Aorta (tissue), 5 donors: ENCODE measurements at places on chromosomes 6 and 20. TPM values are rescaled to one million over a fixed set of nuclear protein-coding genes. Genes with fewer than 3 reads are reported as not detected.
A peak's percentile ranks its signal among the peaks of the same experiment; 100 is the strongest.

Gene FERMT1
- 1.1 TPM for polyA plus RNA-seq

DNA sequence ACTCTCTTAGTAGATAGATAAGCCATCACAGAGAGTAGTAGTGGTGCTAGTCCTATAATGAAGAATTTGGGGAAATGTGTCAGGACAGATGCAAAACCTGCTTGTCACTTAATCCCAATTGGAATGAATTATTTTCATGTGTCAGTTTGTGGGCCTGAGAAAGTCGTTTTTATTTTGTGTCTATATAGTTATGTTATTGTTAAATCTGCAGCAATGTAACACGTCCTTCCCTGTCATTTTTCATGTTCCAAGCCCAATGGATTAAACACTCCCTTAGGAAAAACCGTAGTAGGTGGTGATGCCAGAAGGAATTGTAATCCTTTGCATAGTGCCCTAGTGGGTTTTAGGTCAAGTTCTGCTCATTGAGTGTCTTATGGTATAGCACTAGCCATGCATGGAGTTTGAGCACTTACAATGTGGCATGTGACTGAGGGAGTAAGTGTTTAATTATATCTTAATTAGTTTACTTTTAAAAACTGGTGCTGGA lies 105.9 kb upstream of the PRSS16 start:
- DNase-seq, result no peak

Gene APCDD1L
- 1.3 TPM for polyA plus RNA-seq

Gene VARS1
- 26.4 TPM for polyA plus RNA-seq

DNA sequence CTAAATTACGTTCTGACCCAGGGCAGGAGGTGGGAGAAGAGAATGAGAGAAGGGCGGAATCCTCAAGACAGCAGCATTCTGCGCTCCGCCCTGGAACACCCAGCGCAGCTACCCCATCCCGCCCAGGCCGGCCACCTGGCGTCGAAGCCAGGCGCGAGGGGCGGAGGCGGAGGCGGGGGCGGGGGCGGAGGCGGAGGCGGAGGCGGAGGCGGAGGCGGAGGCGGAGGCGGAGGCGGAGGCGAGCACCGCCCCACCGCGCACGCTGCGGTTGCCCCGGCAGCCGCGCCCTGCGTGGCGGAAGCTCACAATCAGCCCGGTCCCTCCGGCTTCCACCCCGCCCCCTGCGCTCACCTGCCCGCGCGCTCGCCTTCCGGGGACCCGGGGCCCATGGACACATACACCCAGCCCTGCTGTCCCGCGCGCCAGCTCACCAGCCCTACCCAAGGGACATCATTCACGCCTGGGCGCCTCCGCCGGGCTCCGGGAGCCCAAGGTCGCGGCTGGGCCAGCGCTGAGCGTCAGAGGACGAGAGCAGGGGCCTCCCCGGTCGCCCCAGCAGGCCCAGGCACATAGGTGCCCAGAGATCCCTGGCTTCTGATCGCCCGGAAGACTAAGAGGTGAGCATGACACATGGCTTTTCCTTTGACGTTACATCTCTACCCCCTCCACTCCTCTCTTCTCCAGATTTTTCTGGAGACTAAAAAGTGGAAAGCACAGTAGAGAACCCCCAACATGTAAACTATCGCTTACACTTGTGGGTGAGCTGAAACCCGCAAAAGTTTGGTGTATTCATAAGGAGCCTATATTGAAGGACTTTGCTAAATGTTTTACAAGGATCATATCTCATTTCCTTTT lies at the start of gene ANKEF1:
ANKEF1 (plus strand) TSS at position 271 of the 855 bp plus-strand sequence. CDS start 3,315 bp downstream, outside the sequence.
- DNase-seq, result peak; percentile 76

DNA sequence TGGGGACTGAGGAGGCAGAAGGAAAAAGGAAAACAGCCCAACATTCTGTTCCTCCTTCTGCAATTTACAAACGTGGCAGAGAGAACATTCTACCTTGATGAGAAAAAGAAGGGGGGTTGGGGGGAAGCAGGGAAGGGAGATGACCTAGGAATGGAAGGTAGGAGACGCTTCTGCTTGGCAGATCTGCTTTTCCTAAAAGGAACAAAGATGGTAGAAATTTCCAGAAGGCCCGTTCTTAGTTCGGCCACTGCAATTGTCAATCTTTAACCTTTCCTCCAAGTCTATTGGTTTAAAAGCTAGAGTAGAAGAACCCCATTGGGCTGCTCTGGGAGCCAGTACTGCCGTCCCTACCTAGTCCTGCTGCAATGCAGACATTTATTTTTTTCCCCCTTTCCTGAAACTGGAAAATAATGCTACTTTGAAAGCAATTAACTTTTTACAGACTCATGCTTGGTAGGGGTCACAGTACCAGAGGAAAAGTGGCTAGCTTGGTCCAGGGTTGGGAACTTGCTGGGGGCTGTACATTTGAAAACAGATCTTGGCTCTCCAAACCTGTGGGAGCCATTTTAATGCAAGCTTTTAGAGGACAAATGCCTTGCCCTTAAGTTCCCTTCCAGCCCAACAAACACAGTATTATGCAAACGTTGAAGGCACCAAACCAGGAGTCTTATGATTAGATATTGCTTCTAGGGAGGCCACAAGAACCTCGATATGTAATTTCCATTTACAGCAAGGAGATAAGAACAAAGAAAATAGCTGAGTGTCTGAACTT lies 2.6 kb downstream of the ZMYND8 start:
- no peak for DNase-seq

DNA sequence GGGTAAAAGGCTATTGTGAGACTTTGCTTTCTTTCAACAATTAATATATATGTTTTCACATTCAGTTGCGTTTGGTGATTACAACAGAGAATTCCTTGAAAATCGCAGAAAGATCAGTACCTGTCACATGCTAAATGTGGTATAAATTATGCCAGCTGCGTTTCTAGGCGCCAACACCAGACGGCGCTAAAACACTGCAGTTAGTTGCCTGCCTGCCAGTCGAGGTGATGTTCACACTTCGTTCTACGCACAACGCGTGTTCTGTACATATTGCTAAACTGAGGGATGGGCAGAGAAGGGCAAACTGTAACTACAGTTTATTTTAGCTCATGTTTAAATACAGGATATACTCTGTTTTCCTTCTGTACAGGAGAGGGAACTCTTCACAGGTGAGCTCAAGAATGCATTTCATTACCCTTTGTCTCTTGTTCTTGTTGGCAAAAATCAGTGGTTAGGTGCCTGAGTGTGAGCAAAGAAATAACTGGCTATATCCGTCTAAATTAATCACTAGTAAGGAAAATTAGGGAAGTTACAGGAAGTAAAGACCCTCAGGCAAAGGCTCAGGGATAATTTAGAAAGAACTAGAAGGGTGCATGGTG lies 100.1 kb upstream of the RGS17 start:
- DNase-seq, result peak; percentile 58

DNA sequence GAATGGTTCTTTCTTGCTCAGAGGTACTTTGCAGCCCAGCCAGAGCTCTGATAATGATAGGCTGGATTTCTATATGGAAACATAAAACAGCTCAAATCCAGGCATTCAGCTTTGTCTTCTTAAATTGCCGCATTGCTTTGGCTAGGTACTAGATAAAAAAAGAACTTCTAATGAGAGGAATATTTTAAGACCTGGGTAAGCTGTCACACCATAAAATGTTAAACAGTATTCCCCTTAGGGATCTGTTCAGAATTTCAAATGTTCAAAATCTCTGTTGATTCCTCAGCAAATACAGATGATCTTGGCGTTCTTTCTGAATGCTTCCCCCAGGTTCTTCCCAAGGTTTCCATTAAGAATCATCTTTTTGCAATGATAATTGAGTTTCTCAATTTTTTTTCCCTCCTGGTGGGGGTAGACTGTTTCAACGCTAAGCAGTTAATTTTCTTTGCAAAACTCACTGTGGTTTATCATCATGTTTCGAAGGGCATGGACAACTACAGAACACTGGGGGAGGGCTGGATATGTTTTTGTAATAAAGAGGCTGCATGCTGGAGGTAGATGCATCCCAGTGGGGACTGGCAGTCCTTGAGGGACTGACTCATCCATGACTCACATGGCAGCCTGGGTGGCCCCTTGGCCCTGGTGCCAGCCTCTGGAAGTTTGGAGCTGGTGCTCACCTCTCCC lies 31.0 kb downstream of the TIAM2 start:
- peak; percentile 80 for DNase-seq

GRCh38 chr20:15927893-15928650 lies 645.2 kb downstream of the KIF16B start:
- DNase-seq, result no peak

Gene MYCT1
- 2.0 TPM for polyA plus RNA-seq

- peak; percentile 87 for DNase-seq
Observed at GRCh38 chr6:134178161-134179044, 126.0 kb upstream of the SLC2A12 start.

DNA sequence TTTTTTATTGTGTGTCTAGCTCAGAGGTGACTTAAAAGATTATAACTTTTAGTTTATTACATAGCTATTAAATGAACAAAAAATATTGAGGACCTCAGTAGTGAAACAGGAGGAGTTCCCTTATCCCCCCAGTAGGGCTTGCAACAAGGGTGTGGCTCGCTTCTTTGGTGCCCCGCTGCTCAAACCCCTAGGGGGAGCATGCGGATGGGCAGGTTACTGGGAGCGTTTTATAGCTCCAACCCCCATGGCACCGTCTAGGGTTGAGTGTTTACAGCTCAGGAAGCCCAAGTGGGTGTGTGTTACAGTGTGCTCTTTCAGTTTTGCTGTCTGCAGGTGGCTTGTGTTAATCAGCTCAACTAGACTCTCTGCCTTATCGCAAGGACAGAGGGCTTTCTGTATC lies 1513.7 kb downstream of the GRIK2 start:
- no peak for DNase-seq

- DNase-seq, result no peak
Observed at GRCh38 chr6:126461045-126461444, 121.1 kb downstream of the CENPW start.

DNA sequence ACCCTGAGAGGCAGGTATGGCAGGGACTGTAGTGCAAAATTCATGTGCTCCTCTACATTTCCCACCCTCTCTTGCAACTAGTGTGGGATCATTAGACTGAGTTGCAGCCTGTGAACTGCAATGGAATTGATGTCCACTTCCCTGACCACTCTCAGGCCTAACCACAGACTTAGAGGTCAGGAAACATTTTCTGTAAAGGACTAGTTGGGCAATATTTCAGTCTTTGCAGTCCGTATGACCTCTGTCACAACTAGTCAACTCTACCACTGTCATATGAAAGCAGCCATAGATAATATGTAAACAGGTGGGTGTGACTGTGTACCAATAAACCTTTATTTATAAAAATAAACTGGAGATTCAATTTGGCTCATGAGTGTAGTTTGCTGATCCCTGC lies 134.4 kb upstream of the TOP1 start:
- DNase-seq, result no peak
